ENCODE measurements at places on chromosomes 1 and 21.

DNA sequence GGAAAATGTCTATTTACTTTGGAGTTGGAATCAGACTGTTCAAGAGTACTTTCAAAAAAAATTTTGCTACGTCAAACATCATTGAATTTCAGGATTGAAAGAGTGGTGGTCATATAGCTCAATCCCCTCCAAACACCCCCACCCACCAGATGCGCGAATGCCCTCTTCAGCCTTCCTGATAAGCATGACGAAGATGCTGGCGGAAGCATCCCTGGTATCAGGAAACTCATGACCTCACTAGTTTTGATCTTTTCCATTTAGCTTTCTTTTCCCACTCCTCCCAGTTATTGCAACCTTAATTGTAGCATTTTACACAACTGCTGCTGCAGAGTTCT is 104.4 kb downstream of the LEPR start:
- DNase-seq: no peak

GRCh38 chr1:20276485-20277159 is 14.1 kb upstream of the VWA5B1 start:
- no peak for DNase-seq

DNA sequence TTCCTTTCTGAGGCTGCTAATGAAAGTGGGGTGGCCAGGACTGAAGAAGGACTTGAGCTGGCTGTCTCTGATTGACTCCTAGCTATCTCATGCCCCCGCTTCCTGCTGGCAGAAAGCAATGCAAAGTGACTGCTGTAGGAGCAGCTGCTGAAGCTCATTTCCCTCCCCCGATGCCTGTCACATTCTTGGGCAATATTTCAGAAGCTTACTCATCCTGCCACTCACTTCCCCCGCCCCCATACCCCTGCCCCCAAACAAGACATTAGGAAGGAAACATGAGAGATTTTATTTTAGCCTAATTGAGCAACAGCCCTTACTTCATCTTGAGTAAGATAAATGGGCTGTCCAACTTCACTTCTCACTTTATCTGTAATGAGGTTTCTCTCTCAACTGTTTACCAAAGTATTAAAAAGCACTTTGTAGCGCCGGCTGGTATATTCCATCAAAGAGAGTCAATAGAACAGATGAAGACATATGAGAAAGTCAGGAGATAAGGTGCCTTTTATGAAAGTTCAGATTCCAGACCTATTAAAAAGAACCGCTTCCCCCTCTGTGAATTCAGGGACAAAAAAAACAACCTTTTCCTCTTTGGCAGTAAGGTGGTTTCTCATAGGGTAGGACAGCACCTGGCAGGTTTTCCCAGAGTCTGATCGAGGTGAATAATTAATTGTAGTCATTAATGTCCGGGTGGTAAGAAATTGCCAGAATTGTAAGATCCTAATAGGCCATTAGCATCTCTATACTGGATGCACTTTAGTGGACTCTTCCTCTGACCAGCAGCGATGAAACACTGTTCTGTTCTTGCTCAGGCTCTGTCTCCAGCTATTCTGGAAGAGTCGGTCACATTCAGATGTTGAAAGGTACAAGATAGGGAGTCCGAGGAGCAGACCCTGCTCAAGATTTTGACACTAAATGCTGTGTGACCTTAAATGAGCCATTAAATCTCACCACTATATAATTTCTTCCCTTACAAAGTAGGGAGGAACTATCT is 70.2 kb downstream of the SH3GLB1 start:
- DNase-seq: no peak

GRCh38 chr1:150974580-150975478 is at the start of gene CERS2:
CERS2 (minus strand) TSS chr1:150974835; CDS start chr1:150969090, 5,745 bp downstream.
- peak; percentile 72 for DNase-seq

DNA sequence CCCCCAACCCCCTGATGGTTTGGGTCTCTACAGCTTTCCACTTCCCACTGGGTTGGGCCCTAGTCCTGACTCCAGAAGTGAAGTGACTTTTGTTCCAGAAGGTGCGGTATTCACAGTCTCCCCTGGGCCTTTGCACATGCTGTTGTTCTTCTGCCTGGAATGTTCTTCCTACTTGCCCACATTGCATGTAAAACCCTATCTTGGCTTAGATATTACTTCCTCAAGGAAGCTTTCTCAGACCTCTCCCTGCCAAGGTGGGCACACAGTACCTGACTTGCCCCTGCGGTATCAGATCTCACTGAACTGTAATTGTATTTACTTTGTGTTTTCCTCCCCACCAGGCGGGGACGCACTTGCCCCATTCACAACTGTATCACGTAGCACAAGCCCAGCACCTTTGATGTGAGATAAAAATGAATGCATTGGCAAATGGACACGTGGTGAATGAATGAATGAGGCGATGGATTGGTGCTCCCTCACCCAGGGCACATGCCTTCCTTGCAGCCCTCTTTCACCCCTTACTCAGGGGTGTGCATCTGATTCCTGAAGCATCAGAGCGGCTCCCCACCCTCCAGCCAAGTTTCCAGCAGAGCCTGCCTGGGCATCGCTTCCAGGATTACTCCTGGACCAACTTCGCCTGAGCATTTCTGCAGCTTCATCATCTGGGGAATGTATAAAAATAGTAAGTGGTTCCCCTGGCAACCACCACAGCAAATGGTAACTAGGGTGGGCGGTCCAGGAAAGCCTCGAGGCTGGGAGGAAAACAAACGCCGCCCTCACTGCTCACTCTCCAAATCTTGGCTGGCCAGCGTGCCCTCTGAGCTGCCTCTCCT is 19.8 kb downstream of the NENF start:
- DNase-seq: no peak

DNA sequence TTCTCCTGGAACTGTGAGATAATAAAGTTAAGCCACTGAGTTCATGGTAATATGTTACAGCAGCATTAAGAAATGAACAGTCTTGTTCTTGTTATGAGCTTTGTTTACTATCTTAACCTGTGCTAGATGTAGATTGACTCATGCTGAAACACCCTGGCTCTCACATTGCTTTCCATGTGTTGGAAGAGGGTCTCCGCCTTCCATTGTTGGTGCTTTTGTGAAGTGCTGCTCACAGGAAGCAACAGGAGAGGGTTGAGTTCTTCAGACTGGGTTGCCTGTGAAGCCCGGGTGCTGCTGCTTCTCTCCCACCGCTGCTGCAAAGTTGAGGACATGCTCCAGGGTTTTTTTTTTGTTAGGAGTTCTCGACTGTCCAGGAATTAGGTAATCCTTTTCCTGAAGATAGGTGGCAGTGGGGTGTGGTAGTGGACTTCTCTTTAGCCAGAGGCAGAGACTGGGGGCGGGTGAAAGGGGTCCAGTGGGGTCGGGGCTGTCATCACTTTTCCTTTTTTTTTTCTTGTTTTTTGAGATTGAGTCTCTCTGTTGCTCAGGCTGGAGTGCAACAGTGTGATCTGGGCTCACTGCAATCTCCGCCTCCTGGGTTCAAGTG is 28.7 kb upstream of the HMGN1 start:
- DNase-seq: no peak

- DNase-seq: no peak
Measured at GRCh38 chr21:42925114-42925926, at the start of gene ERVH48-1. ERVH48-1 (minus strand) TSS chr21:42925630; CDS start chr21:42919006, 6,624 bp downstream.

GRCh38 chr1:28915031-28915895 is 894 bp downstream of the EPB41 start:
- DNase-seq: no peak

DNA sequence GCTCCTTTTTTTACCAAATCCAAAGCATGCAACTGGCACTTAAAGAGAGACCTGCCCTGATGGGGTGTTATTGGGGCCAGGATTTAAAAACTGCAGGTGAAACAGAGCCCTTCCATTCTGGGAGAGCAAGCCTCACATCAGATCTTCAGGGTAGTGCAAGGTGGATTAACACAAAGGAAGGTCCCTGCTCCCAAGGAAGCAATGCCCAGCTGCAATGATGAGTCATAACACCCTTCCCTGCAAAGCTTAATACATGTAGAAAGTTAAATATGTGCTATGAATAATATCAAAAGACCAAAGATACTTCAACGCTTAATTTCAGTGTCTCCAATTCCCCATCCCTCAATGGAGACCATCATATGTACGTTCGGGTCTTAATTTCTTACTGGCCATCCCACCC is 508.0 kb downstream of the OMA1 start:
- no peak for DNase-seq

DNA sequence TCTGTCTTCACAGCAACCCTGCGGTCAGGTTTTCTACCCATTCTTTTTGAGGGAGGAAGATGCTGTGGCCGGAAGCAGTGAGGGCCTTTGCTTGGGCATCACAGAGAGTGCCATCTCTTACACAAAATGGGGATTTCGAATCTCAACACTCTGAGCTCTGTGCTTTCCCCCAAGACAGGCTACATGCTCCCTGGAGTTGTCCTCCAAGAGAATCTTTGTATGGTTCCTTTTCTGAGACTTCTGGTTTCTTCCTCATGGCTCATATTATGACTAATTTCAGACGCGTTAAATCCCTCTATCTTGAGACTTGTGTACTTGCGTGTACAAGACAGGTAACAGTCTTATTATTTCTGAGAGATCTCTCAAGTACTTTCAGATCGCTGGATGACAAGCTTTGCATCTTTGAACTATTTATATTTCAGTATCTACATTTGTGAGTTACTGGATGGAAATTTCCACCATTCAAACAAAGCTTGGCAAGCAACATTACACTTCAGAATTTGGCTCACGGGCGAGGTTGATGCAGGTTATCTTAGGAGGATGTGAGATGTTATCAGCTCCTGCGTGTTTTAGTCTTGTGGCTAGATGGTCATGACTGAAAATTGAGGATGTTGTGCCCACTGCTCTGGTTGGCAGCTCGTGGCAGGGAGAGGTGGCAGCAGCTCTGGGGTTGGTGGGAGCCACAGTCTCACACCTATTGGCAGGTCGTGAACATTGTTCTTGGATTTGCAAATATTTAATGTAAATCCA is 19.4 kb downstream of the ABCG1 start:
- DNase-seq: no peak
